RWPE1 (cell line): ENCODE measurements at places on chromosomes 2 and 18.

DNA sequence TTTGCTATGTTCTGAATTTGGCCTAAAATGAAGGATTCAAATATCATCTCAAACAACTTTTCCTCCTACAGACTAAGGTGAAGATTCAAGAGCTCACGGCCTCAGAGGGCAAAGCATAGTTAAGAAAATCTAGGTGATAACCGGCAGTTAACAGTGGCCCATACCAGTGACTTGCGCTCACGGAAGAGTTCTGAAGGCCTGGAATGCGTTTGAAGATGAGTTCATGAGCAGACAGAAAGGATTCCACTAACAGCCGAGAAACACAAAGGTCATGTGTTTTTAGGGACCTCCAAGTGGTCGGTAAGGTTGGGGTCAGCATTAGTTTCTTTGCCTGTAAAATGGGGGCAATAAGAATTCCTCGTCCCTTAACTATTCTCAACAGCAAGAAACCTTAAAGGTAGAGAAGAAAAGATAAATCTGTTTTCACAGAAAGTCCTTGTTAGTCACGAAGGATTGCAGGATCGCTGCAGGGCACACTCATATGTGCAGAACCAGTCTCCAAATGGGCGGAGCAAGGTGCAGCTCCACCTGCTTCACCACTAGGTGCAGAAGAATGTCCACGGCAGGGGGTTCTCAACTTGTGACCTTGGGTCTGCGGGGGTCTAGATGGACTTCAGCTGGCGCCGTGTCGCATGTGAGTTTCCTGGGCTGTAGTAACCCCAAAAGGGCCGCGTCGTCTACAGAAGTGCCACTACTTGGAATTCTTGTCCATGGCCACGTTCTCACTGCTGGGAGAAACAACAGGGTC lies 708 bp upstream of the RPIA start:
- peak; percentile 73 for DNase-seq

- DNase-seq: no peak
Measured at GRCh38 chr2:170341684-170342623, 164.0 kb downstream of the MYO3B start.

- DNase-seq: no peak
Measured at GRCh38 chr2:2269989-2270562, 61.0 kb downstream of the MYT1L start.

- no peak for DNase-seq
Measured at GRCh38 chr2:121567957-121568409, 37.3 kb downstream of the RNU4ATAC start.

- no peak for DNase-seq
Measured at GRCh38 chr2:102296449-102296848, 14.9 kb upstream of the IL1RL1 start.

DNA sequence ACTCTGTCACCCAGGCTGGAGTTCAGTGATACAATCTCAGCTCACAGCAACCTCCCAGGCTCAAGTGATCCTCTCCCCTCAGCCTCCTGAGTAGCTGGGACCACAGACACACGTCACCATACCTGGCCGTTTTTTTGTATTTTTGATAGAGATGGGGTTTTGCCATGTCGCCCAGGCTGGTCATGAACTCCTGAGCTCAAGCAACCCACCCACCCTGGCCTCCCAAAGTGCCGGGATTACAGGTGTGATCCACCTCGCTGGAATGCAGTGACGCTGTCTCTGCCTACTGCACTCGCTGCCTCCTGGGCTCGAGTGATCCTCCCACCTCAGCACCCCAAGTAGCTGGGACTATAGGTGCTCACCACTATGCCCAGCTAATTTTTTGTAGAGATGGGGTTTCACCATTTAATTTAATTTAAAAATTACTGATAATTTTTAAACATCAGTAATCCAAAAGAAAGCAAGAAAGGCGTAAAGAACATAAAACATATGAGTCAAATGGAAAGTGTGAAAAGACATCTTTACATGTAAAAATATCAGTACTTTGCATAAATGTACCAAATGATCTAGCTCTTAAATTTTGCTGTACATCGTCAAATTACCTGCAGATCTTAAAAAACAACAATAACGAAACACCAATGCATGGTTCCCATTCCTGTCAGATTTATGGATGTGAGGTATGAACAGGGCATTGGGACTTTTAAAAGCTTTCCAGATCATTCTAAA lies 2.8 kb upstream of the ZNF236 start:
- no peak for DNase-seq

DNA sequence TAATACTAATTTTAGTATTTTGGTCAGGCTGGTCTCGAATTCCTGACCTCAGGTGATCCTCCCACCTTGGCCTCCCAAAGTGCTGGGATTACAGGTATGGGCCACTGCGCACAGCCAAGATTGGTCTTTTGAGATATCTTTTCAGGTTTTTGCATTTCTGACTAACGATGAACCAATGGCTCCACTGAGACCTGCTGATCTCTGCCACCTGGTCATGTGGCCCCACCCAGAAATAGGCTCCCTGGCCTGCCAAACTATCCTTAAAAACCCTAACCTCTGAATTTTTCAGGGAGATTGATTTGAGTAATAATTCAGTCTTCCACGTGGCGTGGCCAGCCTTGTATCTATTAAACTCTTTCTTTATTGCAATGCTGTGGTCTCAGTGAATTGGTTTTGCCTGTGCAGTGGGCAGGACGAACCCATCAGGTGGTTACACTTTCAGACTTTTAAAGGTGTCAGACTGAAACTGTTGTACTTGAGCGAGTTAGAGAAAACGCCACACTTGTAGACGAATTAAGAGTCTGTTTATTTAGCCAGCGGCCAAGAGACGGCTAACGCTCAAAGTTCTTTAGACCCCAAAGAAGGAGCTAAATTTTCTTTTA lies 85.8 kb upstream of the MSH6 start:
- no peak for DNase-seq

GRCh38 chr18:28409811-28410210 lies 232.9 kb upstream of the CDH2 start:
- no peak for DNase-seq

- DNase-seq: no peak
Measured at GRCh38 chr2:160405077-160405867, 88.3 kb downstream of the RBMS1 start.

DNA sequence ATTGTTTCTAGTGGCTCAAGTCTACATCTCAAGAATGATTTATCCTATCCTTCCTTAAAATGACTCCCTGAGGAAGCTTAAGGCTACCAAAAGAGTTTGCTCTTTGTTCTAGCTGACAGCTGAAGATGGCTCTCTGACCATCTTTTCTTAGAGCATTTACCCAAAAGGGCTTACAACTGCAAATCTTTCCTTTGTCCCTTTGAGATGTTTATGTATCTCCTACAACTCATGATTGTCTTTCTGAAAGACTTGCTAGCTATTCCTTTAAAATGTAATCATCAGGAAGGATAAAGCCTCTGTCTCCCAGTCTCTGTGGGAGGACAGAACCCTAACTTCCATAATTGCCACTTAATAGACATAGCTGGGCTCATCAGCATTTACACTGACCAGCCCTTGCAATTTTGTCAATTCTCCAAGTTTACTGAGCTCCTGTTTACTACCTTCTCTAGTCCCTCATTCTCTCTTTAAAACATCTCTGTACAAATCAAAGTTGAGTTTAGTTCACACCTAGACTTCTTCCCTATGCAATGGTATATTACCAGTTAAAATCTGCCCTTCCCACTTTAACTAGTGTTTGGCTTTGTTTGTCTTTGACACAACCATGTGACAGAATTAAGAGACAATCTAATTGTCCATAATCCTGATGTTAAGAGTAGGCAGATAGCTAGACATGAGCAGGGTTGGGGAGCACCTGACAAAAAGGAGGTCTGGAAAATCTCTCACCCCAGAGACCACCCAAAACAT lies 188.2 kb downstream of the PTH2R start:
- no peak for DNase-seq

- peak; percentile 20 for DNase-seq
Measured at GRCh38 chr2:135913727-135914365, 37.6 kb upstream of the MCM6 start.

DNA sequence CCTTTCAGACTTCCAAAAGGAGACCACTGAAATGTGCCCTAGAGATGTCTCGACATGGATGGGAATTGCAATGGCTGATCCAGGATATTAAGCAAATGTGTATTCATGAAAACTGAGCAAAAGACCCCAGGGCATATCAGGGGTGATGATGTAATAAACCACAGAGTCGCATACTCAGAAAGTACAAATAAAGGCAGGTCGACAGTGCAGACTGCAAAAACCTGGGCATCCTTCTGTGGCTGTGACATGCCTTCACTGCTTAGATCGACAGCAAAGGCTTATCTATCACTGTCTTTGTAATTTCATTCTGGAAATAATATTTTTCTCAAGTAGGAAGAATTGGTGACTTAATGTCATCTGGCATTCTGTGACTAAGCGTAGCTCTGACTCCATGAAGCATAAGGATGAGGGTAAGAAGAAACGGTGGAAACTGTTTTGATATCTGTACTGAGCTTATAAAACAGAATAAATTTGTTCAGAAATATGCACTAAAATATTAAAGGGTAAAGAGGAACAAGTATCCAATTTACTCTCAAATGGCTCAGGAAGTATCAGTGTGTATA lies 115.6 kb upstream of the NRP2 start:
- no peak for DNase-seq

GRCh38 chr2:227164763-227165291 lies 403 bp downstream of the COL4A3 start:
- no peak for DNase-seq

DNA sequence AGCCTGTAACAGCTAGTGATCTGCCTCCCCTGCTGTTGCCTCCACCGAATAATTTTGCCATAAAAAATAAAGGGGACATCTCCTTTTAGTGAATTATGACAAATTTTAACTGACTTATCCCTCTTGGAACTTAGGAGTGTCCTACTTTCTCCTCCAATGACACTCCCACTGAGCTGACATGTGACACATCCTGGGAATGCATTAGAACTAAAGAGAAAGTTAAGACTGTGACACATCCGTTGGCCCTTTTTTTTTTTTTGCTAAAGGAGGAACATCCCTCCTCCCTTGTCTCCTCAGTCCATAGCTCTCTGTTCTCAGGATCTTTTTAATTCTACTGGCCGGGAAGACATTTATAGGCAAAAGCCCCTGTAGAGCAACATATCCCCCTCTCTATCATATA lies 268.2 kb downstream of the NRXN1 start:
- no peak for DNase-seq

GRCh38 chr18:40810372-40810771 lies 1144.7 kb upstream of the PIK3C3 start:
- peak; percentile 18 for DNase-seq

- no peak for DNase-seq
Measured at GRCh38 chr2:214904634-214905033, 95.2 kb upstream of the BARD1 start.

DNA sequence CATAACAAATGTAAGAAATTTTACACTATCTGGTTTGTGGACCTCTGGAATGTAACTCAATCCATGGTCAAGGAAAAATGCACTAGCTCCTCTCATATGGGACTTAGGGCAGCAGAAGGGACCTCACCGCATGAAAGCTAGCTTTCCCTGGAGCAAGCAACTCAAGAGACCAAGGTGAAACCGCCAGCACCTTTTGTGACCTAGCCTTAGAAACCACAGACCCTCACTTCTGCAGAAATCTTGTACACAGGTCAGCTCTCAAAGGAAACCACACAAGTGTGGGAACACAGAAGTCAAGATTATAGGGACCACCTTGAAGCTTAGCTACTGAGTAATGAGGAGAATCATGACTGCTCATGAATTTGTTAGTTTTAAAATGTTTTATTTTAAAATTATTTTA lies 222.5 kb downstream of the DLGAP1 start:
- no peak for DNase-seq

- DNase-seq: no peak
Measured at GRCh38 chr2:10847008-10847407, 34.4 kb upstream of the PDIA6 start.

GRCh38 chr2:136168720-136169119 lies 50.8 kb upstream of the CXCR4 start:
- no peak for DNase-seq
